Fibroblast of pulmonary artery (primary cell): ENCODE measurements at places on chromosomes 16 and 17.

GRCh38 chr16:57643147-57643874, 14.9 kb downstream of the ADGRG1 start:
- no peak for DNase-seq

GRCh38 chr17:57578608-57579225, 166.4 kb downstream of the CCDC182 start:
- peak; percentile 59 for DNase-seq

DNA sequence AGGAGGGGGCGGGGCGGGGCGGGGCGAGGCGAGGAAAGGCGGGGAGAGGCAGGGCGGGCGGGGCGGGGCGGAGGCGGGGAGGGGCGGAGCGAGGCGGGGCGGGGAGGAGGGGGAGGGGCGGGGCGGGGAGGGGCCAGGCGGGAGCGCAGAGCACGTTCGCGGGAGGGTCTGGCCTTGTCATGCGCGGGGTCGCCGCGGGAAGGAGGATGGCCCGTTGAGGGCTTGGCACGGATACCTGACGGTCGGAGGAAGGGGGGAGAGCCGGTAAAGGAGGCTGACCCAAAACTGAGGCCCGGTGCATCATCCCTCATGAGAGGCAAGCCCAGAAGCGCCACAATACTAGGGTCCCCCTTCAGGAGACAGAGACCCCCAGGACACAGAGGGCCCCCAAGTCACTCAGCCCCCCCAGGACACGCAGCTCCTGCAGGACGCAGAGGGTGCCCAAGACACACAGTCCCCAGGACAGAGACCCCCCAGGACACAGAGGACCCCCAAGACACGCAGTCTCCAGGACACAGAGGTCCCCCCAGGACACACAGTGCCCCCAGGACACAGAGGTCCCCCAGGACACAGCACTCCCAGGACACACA, 593 bp upstream of the WDR45B start:
- no peak for DNase-seq

DNA sequence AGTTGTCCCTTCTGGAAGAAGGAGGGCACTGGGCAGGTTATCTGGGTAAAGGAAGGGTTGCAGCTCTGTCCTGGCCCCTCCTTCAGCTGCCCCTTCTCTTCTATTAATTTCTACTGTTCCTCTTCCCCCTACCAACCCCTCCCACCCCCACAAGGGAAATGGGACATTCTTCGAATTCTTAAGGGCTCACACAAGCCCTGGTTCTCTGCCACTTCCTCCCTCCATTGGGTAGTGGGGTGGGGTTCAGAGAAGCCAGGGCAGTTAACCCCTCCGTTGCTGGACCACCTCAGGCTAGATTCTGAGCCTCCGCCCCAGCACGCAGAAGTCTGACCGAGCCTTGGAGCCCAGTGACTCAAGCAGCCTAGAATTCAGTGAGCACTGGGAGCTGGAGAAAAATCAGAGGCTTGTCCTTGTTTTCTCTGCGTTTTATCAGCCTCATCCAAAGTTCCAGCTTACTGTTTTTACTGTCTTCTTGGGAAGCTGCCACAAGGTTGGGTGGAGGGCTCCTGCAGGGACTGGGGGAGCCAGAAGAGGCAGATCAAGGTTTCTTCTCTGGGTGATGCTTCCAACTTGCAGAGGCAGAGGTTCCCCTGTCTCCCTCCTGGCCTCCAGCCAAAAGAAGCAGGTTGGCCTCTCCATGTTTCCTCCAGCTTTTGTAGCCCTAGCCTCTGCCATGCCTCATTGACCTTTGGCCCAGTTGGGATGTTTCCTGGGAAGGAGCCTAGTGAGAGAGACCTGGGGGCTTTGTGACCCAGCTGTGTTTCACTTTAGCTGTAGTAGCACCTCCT, 10.2 kb downstream of the LASP1 start:
- peak; percentile 82 for DNase-seq

DNA sequence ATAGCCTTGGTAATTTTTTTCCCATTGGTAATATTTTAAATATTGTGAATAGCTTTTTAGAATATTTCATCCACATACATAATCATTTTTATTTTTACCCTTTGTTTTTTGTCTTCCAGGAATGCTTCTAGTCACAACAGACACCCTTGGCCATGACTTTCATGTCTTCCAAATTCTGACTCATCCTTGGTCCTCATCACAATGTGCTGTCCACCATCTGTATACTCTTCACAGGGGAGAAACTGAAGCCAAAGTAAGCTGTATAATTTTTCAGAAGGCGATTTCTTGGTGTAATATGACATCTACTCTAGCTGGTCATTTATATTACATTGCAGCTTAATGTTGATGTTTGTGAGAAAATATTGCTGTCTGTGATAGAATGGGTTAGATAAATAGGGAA, 269.4 kb downstream of the BCAS3 start:
- DNase-seq: peak; percentile 11

- peak; percentile 73 for DNase-seq
Observed at GRCh38 chr17:73371285-73371684, 59.5 kb upstream of the CDC42EP4 start.

DNA sequence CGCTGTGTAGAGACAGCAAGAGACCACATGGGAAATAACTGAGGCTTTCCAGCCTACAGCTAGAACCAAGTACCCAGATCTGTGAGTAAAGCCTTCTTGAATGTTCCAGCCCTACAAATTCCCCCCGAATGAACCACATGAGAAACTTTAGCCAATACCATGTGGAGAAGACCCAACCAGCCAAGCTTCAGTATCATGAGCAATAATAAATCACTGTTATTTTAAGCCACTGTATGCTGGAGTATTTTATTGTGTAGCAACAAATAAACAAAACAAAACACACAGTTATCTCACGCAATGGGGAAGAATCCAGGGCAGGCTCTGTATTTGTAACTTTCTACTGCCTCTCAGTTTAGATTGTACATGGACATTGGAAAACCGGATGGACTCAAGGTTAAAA, 426.2 kb downstream of the CDH11 start:
- no peak for DNase-seq
